ENCODE measurements at places on chromosomes 12 and 14.

- peak; percentile 31 for DNase-seq
These were observed 31.1 kb downstream of the CCDC177 start for GRCh38 chr14:69543341-69544115.

- DNase-seq: no peak
These were observed 331.1 kb downstream of the GLT1D1 start for GRCh38 chr12:129184127-129184928.

DNA sequence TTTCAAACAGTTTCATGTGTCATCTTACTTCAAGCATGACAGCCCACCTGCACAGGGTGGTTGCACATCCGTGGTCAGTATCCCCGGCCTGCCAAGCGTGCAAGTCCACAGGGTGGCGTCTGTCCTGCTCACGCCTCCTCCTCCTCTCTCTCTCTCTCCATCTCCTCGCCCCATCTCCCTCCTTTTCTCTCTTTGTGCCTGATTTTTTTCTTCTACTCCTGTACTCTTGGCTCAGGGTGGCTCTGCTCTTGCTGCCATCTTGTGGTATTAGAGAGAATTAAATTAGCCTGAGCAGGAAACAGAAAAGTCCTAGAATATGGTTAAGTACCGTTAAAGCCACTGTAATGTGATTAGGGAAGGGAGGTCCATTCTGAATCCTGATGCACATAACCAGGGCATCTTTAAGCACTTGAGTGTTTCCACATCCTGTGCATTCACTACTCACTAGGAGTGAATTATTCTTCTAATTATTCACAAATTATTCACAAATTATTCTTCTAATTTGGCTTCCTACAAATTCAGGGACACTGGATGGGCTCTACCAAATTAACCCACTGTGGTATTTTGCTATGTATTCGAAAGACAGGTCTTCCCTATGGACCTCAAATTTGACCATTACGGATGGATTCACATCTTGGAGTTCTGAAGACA, 25.5 kb upstream of the DTX1 start:
- DNase-seq: peak; percentile 17

DNA sequence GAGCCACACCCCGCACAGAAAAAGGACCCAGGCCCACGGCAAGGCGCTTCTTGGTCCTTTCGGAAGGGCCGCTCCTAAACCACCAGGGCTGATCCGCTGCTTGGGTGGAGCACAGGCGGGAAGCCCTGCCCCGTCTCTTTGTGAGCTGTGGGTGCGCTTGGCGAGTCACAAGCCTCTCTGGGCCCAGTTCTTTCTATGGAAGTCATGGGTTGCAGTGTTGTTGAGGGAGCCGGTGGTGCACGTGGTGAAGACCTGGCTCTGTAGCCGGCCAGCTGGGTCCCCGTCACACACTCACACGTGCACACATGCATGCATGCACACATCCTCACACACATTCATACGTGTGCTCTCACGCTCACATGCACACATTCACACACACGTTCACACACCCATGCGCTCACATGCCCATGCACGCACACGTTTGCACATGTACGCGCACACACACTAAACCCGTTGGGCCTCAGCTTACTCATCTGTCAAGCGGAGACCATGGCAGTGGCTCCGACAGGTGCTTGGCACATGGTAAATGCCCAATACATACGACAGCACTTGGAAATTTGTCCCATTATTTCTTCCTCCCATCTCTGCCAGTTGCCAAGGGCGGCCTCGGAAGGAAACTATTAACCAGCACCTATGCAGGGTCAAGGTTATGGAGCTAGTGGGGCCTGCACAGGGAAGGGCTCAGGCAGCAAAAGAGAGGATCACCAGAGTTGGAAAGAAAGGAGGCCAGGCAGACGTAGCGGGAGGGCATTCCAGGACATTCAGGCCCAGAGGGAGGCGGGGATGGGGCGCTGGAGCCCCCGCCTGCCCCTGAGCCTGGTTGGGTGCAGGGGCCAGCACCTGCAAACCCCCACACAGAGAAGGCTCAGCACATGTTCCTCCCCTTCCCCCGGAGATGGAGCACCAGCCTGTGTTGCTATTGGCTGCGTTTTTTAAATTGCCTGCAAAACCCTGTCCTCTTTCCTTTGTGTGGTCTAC, 96.9 kb downstream of the SETD3 start:
- DNase-seq: no peak

GRCh38 chr14:65989981-65990380, 496.2 kb upstream of the CCDC196 start:
- no peak for DNase-seq

- DNase-seq: no peak
These were observed 100.2 kb downstream of the SYNE2 start for GRCh38 chr14:63952933-63953437.

DNA sequence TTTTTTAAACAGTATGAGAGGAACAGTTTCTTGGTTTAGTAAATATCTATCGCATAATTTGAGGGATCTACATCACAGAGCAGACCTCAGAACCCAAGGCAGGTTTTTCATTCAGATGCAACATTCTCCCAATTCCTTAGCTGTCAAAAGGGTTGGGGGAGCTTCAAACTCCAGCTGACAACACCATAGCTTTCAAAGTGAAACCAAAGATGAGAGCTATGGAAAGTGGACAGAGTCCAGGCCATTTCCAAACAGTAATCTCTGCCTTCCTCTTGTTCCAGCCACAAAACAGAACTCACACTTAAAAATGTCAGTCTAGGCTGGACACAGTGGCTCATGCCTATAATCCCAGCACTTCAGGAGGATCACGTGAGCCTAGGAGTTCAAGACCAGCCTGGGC, 87.8 kb downstream of the SPRING1 start:
- no peak for DNase-seq

DNA sequence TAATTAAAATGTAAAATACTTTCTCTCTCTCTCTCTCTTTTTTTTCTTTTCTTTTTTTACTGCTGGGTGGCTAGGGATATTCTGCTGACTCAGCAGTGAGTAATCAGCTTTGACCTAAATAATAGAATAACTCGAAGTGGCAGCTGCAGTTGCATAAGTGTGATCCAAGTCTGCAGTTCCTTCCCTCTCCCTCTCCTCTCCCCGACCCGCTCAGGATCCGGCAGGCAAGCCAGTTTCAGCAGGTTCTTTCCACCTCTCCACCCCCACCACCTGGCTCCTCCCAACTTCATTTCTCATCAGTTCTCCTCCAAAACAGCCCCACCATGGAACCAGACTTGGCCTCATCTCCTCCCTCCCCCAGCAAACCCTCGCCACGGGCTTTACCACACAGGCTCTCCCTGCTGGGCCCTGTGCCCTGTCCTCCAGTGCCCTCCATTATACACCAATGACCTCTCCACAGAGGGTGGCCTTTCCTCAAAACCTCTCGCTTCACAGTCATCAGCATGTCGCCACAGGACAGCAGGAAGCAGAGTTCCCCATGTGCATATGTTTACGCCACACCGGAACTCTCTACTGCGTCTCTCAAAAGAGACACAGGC, 22.4 kb downstream of the SLC7A8 start:
- no peak for DNase-seq

DNA sequence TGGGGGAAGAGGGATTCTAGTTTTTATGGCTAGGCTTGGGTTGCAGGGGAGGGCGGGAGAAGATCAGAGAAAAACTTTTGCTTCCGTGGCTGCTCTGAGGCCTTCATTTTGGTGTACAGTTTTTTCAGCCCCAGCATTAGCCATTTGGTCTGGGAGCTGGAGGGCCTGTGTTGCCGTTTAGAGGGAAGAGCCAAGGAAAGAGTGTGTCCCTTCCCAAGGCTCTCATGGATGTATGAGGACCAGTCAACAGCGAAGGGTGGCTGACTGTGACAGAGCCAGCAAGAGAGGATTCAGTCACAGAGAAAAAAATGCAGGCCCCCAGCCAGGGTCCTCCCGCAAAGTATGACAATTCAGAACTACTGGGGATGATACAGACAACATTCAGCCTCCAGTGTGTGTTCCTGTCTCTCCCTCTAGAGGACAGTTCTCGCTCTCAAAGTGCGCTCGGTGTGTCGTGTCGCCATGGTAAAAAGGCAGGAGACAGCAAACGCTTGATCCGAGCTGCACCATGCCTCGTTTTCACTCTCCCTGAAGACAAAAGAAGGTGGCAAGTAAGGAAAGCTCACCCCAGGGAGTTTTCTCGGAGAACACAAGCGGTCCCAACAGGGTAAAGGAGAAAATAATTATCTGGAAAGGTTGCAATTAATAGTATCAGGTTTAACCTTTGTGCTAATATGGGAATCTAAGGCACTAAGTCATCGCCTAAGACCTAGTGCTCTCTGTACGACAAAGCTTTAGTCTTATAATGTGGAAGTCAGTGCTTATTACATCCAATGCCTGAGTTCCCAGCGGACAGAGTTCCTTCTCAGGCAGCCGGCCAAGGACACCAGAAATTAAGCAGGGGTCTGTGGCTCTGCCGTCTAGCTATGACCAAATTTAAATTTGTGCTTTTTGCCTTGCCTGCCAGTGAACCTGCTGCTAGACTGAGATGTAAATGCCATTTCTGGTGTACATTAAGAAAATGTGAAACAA, 157.3 kb upstream of the PLXNC1 start:
- DNase-seq: no peak

DNA sequence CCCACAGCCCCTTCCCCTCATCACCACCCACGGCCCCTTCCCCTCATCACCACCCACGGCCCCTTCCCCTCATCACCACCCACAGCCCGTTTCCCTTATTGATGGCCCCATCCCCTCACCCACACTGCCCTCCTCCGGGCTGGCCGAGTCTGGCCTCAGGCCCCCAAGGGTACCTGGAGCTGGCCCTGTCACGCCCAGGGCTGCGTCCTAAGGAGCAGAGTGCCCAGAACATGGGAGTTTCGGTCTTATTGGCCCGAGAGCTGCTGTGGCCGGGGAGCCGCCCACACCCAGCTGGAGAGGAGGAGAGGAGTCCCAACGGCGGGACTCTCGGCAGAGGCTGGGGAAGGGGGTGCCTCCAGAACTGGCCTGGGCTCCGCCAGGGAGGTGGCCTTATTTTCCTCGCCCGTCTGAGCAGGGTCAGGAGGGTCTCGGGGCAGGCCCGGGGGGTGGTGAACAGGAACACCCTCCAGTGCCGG, 182.3 kb downstream of the KIF26A start:
- no peak for DNase-seq

- DNase-seq: no peak
These were observed 461.3 kb downstream of the BCAT1 start for GRCh38 chr12:24487606-24488005.

DNA sequence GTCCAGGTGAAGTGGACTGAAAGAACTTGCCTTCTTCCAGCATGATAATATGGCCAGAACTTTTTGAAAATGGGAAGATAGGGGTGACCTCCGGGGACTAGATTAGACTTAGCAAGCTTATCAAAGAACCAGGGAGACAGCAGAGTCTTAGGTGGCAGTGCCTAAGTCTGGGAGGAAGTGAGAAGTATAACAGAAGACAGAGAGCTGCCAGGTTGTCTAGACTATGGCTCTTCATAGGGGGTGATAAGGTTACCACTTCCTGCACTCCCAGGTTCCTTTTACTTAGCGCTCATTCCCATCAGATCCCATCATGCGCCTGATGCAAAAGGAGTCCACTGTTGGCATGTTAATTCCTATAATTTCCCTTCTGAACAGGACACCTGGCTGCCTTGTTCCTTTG, 69.9 kb downstream of the PLXNC1 start:
- DNase-seq: no peak

- no peak for DNase-seq
These were observed 635.8 kb upstream of the FOXG1 start for GRCh38 chr14:28130610-28131284.

DNA sequence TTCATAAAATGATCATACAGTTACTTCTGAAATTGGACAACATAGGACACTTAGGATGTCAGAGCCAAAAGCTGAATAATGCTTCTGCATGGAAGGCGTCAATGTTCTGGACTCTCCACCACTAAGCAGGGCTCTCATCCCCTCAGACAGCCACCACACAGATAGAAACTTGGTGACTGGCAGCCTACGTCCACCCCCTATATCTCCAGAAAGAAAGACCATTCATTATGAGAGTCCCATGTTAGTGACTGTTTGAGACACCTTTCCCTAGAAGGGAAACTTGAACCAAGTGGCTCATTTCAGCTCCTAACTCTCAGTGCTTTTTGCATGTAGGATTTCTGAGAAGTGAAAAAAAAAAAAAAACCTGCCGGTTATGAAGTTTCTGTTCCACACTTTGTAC, 251.0 kb upstream of the FKBP4 start:
- no peak for DNase-seq

DNA sequence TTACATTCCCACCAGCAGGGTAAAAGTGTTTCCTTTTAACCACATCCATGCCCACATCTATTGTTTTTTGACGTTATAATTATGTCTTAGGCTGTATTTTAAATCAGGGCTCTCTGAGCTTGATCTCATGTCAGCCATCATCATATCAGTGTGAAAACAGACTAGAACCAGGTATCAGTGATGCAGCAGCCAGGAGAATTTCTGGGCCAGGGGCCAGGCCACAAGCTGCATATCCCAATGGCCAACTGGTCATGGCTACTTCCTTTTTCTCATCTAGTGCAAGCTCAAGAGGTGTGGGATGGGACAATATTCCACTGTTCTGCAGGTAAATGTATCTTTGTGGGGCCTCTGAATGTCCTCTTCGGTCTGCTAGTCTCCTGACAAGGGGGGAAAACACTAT, 125.1 kb downstream of the CRADD start:
- DNase-seq: no peak

GRCh38 chr12:88643685-88644084, 63.4 kb upstream of the KITLG start:
- DNase-seq: no peak

- DNase-seq: no peak
These were observed 43.3 kb downstream of the EFCAB11 start for GRCh38 chr14:89911010-89911919.

DNA sequence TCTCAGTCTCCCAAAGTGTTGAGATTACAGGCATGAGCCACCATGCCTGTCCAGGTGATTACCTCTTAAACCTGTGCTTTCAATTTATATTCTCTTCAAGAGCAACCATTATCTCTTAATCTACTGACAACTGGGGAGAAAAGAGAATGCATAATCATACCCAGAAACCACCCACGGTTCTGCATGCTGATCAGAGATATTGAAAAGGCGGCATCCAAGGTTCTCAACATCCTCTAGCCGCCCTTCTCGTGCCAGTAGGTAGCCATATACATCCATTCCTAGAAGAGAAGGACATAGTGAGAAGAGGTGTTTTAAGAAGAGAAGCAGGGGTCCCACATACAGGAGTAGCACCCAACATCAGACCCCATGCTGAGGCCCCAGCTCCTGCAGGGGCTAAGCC, 20.8 kb downstream of the ANAPC7 start:
- no peak for DNase-seq

DNA sequence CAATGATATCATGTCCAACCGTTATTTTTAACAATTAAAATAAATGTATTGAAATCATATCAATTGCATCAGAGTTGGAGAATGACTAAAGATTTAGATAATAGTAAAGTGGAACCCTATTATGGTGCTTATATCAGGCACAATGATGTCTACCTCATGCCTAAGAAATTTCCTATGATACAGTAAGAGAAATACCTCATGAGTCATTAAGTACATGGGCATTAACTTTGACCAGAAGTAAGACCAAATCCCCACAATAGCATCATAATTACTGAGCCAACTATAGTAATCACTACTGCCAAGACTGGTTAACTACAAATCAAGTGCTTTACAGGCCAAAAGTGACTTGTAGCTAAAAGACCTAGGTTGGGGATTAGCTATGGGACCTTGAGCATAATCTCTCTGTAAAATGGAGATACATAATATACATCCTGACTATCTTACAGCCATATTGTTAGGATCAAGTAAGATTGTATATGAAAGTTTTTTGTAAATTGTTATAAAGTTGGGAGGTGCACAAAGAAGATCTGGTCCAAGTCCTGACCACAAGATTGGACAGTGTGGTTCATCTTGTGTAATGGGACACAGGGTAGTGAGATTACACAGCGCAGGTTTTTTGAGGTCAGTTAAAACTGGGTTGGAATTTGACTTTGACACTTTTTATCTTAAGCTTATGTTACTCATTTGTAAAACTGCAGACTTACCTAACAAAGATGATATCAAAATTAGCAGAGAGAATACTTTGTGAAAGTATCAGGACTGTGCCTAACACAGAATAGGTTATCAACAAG, 60.5 kb downstream of the ERGIC2 start:
- DNase-seq: no peak
